ENCODE measurements at places on chromosomes 6 and 20.

DNA sequence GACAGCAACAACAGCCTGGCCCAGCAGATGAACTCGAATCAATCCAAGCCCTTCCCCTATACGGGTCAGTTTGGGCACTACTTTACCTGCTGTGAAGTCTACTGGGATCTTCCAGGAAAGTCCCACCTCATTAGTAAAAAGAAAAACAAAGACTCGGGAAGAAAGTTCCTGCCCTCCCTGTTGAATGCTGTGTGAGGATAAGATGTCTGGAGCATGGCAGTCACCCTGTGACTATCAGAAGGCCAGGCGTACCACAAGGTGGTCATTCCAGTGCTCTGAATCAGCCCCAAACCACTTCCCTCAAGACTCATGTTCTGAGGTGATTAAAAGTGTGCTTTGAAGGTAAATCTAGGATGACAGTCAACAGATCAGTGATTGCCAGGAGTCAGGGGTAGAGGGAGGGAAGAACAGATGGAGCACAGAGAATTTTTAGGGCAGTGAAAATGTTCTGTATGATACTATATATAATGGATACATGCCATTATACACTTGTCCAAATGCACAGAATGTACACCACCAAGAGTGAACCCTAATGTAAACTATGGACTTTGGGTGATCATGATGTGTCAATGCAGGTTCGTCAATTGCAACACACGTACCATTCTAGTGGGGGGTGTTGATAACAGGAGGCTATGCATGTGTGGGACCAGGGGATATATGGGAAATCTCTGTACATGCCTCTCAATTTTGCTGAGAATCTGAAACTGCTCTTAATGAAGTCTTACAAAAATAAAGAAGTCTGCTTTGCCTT is 14.7 kb downstream of the FKBP1A start:
- no peak for DNase-seq

GRCh38 chr6:33934731-33935270 is 131.0 kb upstream of the MLN start:
- no peak for DNase-seq

DNA sequence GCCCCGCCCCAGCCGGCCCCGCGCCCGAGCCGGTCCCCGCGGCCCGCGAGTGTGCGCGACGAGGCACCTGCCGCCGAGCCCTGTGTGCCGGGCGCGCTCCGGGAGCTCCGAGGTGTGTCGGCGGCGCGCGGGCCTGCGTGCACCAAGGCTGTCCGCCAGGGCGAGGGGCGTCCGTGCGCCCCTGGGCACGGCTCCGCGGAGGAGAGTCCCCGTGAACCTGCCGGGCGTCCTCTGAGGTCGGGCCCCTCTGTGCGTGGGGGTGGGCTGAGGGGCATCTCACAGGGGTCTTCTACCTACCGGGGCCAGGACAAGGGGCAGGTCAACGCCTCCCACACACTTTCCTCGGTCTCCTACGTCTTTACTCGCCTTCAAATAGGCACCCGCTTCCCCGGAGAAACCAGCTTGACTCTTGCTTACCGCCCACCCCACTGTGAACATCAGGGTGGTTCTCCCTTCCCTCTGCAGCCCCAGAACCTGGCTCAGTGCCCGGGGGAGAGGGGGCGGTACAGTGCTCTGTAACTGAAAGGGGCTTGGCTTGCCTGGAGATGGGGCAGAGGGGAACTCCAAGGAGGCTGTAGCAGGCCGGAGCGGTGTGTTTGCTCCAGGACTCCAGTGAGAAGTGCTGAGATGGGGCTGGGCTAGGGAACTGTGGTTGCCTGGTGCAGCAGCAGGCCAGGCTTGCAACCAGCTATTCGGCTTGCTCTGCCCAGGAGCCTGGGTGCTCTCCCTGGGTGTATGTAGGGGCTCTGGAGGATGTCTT is at the start of gene SAMD10:
Gene SAMD10 (minus strand): TSS at position 86 of the 760 bp plus-strand sequence. CDS start 175 bp downstream, outside the sequence.
- DNase-seq, result no peak

GRCh38 chr6:21438986-21439352 is 154.6 kb upstream of the SOX4 start:
- DNase-seq, result no peak

- no peak for DNase-seq
Measured at GRCh38 chr6:65803186-65803585, 96.2 kb upstream of the EYS start.

GRCh38 chr6:132320007-132320406 is 81.3 kb downstream of the MOXD1 start:
- DNase-seq, result no peak

- DNase-seq, result no peak
Measured at GRCh38 chr6:139485742-139486475, 111.5 kb upstream of the CITED2 start.

DNA sequence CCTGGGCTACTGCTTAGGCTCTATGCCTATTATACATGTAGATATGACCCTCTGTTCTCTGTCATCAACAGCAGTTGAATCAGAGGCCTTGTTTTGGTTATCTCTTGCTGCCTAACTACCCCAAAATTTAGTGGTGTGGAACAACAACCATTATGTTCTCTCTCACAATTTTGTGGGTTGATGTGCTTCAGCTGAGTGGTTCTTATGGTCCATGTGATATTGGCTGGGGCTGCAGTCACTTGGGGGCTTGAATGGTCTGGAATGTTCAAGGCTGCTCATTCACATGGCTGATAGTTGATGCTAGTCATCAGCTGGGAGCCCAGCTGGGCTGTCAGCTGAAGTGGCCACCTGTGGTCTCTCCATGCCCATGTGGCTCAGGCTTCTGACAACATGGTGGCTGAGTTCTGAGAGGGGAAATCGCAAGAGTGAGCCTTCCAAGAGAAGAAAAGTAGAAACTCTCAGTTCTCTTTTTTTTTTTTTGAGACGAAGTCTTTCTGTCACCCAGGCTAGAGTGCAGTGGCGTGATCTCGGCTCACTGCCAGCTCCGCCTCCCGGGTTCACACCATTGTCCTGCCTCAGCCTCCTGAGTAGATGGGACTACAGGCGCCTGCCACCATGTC is 47.8 kb downstream of the SHLD1 start:
- DNase-seq, result no peak

DNA sequence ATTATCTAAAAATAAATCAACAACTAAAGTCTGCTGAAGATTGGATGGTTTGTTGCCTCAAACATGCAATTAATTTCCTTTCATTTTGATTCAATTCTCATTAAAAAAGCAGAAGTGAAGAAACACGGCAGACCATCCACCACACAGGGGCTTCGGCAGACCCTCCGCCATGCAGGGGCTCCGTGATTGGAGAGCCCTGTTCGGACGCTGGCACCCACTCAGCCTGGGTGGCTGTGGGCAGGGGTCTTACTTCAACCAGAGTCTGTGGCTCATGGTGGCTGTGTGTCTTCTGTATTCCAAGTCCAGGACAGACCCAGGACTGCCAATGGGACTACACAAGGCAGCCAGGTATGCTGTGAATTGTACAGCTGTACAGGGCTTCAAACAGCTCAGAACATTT is 86.9 kb upstream of the FRMD1 start:
- no peak for DNase-seq
